ENCODE measurements at places on chromosomes 12 and 14.

- no peak for DNase-seq
These were observed 199.0 kb upstream of the GRIP1 start for GRCh38 chr12:66877925-66878324.

DNA sequence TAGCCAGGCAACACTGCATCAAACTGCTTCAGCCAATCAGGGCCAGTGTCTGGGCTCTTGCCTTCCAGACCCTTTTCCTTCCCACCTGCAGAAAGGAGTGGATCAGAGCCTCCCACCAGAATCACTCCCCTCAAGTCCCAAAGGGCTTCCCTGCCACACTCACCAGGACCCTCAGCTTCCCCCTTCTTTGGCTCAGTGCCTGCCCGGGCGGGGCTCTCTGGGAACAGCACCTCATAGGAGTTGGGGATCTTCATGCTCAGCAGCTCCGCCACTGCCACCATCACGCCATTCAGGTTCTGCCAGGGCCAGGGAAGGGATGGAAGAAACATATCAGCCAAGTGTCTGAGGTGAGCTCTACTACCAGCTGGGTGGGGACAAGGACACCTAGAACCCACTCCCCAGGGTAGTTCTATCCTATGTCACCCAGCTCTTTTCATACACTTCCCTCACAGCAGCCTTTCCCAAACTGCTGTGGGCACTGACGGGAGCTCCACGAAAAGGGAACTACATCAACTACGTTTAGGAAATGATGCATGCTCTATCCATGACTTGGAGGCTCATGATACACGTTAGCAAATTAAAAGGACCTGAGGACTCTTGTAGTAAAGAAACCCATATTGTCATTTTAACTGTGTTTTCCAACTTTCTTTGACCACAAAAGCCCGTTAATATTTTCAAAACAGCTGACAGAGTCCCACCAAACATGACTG is 9.4 kb upstream of the PRKAG1 start:
- DNase-seq: no peak

DNA sequence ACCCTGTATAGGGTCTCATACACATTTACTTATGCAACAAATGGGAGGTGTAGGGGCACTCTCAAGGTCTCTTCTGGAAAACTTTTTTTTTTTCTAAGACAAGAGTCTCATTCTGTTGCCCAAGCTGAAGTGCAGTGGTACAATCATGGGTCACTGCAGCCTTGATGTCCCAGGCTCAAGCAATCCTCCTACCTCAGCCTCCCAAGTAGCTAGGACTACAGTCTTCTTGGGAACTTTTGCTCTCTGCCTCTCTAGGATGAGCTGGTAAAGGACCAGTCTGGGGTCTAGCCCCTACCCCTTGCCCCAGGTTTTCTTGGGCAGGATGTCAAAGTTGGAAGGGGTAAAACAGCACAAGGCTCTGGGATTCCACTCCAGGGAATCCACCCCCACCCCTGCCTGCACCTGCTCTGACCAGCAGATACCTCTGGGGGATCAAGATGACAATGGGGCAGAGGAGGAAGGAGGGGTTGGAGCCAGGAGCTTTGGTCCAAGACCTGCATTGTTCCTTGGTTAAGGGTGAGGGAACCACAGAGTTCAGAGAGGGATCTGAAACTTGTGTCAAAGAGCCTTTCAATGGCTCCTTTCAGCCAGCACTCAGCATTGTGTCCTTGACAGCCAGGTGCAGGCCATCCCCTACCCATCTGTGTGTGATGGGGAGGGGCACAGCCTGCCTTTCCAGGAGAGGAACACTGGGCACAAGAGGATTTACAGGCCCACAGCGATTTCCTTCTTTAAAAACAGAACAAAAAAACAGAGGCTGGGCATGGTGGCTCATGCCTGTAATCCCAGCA is 12.2 kb downstream of the CTDSP2 start:
- DNase-seq: no peak

GRCh38 chr12:117850048-117850447 is 118.7 kb downstream of the KSR2 start:
- no peak for DNase-seq

- DNase-seq: no peak
These were observed 82.1 kb downstream of the KIF26A start for GRCh38 chr14:104220215-104221070.

DNA sequence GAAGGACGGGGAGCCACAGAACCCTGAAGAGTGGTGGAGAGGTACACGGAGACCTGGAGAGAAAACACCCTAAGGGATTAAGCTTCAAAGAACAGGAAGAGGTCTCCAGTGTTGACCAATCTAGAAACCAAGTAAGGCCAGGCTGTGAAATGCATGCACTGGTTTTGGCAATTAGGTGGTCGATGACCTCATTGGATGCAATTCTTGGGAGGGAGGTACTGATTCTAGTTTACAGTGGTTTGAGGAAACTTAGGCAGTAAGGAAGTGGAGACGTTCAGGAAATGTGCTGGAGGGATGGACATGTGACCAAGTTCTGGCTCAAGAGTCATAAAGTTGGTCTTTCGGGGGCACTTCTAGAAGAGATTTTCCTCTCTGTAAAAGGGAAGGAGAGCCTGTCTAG is 91.3 kb upstream of the CEP83 start:
- no peak for DNase-seq
